T-helper 17 cell (primary cell): ENCODE measurements at places on chromosomes 4 and X. TPM values are rescaled to one million over a fixed set of nuclear protein-coding genes. Genes with fewer than 3 reads are reported as not detected.

Gene VEGFD
- total RNA-seq = not detected

Gene CXCL6
- total RNA-seq = not detected

Gene TRPC3
- not detected for total RNA-seq

DNA sequence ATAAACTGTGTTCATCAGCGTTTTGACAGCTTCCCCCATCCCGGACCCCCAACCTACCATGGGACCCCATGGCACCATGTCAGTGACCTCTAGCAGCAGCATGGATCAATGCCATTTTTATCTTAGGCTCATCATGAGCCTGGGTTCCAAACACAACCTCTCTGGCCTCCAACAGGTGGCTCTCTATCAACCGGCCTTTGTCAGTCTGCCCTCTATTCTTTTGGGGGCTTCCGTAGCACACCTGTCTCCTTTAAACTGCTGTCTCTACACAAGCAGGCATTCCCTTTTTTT lies 721 bp upstream of the TMEM150C start:
- DNase-seq = no peak

- DNase-seq = no peak
These were observed 313.2 kb downstream of the RAPGEF2 start for GRCh38 chr4:159416073-159416472.

DNA sequence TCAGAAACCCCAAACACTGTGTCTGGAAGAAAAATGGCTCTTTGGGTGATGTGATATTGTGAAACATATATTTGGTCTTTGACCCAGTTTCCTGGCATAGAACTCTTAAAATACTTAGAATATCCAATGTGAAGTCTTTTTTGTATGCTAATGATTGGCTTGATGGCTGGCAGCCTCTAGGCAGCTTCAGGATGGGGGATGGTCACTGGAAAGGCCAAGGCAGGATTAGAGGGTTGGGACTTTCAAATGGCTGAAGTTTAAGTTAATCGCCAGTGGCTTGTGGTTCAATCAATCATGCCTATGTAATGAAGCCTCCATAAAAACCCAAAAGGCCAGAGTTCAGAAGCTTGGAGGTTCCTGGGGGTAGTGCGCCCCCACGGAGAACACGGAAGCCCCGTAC lies 33.5 kb upstream of the ESX1 start:
- no peak for DNase-seq

DNA sequence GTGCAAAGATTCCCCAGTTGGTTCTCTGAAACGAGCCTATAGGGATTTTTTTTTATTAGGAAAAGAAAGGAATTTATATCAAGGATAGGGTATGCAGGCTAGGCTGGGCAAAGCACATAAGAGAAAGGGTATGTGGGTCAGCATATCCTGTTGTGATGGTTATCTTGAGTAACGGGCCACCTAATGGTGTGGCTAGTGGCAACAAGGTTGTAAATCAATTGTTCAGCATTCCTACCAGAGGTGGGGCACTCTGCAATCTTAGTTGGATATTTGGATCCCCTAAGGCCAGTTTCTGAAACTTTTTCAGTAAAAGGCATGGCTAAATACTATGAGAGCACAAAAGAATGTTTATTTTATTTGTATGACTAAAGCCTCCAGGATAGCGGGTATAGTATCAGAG lies 42.7 kb downstream of the DCAF12L1 start:
- DNase-seq = no peak

DNA sequence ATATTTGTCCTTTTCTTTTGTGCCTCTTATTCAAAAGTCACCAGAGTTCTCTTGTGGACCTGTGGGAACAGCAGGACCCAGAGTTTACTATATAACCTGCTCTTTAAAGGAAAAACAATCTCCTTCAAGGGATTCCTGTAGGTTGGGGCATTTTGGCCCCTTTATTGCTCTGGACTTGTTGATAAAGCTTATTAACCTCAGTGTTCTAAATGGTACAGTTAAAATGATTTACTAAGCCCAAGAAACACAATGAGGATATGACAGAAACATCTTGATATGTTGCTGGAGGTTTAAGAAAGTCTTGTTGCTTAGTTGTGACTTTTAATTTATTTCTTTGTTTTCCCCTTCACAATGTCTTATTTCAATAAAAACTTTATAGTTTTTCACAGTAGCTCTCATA lies 46.8 kb downstream of the SLIT2 start:
- DNase-seq = no peak
